ENCODE measurements at places on chromosomes 12 and 14.

DNA sequence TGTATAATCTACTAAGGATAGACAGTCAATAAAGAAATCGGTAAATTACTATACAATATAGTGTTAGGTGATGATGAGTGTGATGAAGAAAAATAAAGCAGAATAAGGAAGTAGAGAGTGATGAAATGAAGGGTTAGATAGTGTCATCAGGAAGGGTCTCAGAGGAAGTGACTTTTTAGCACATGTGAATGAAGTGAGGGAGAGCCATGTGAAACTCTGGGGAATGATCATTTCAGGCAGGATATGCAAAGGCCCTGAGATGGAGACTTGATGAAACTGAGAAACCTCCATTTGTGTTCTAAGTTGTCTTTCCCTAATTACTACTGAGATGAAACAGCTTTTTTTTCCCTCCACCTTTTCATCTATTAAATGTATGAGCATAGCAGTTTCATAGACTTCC, 19.4 kb upstream of the GNPTAB start:
- peak; percentile 91 for DNase-seq

DNA sequence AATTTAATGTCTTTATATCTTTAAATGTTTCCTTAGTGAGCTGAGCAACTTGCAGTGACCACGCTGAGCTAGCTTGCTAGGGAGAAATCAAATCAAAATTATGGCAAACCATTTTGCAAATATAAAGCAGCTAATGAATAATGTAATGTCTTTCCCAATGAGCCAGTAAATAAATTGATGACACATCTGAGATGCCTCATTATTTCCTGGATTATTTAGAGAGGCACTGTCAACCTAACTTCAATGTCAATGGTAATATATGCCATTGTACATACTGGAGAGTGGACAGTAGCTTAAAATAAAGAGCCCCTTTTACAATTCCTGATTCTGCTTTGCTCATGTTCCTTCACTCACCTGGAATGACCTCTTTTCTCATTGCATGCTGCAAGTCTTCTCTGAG, 182.6 kb downstream of the PHLDA1 start:
- no peak for DNase-seq

GRCh38 chr12:2126676-2127406, 74.1 kb downstream of the CACNA1C start:
- no peak for DNase-seq

DNA sequence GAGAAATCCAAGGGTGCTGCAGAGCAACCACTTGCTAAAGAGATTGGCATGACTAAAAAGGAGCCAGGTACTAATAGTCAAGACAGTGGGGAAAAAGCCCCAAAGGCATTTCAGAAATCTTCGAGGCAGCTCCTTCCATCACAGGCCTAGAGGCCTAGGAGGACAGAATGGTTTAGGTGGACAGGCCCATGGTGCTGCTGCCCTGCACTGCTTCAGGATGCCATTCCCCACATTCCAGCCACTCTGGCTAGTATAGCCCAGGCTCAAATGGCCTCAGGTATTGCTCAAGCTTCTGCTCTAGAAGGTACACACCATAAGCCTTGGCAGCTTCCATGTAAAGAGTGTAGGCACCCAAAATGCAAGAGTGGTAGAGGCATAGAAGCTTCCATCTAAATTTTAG, 92.9 kb downstream of the RPAP3 start:
- no peak for DNase-seq

GRCh38 chr12:54306925-54307741, 6.3 kb upstream of the NFE2 start:
- peak; percentile 81 for DNase-seq

All from inflammatory macrophage treated with lipopolysaccharide for 4 hours (primary cell).